ENCODE measurements at places on chromosomes 5 and 9.

DNA sequence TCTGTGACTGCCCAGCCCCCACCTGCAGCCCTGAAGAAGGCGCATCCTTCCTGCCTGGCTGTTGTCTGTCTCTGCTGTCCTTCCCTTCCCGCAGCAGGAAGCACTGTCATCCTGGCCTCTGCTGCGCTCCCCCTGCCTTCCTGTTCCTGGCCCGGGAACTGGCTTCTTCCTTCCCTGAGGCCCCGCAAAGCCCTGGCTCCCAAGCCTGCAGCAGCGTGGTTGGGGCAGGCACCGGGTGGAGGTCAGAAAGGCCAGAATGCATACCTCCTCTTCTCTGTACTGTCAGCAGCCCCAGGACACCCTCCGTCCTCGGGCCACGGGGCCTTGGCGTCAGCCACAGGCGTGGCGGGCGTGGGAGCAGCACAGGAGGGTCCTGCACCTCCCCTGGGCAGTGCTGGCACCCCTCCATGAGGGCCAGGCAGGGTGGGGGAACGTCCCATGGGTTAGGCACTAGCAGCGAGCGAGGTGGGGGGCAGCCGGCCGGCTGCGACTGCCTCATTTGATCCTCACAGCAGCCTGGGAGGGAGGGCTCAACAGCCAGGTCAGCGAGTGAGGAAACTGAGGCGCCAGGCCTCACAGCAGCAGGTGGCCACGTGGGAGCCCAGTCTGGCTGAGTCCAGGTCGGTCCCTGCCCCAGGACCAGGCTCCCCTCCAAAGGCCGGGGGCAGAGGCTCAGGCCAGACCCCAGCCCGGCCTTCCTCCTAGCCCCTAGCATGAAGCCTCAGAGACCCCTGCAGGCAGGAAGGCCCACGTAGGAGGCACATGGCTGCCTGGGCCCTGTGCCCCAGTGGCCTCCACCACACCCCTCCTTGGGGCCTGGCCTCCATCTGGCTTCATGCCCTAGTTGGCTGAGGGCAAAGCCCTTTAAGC is 9.4 kb downstream of the FLT4 start:
- DNase-seq: peak; percentile 27

GRCh38 chr5:150411245-150411979 is 1.3 kb downstream of the CD74 start:
- DNase-seq: no peak

DNA sequence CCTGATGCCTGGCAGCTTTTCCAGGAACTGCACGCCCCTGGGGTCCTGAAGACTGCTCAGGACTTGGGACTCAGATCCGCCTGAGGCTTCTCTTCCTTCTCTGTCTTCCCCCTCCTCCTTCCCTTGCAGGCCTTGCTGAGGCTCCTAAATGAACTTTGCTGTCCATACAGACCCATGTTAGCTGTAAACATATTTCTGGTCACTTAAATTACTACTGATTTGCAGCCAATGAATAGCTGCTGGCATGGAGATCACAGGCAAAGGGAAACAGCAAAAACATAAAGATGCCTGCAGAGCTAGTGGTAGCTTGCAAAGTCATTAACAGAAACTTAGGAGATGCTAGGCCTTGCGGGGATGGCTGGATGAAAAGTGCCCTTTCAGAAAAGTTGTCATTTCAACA is 261.9 kb downstream of the GADD45G start:
- DNase-seq: no peak

DNA sequence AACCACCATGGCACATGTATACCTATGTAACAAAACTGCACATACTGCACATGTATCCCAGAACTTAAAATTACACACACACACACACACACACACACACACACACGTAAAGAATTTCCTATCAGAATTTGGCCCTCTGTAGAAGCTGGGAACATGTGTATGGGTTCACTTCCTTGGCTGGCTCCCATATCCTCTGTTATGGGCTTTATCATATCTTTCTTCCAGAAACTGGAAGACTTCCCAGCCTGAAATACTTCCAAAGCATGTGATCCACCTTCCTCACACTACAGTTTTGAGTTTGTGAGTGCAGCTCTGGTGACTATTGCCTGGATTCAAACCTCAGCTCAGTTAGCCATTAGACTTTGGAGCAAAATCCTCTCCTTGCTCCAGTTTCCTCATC is 78.6 kb upstream of the GDNF start:
- DNase-seq: no peak

DNA sequence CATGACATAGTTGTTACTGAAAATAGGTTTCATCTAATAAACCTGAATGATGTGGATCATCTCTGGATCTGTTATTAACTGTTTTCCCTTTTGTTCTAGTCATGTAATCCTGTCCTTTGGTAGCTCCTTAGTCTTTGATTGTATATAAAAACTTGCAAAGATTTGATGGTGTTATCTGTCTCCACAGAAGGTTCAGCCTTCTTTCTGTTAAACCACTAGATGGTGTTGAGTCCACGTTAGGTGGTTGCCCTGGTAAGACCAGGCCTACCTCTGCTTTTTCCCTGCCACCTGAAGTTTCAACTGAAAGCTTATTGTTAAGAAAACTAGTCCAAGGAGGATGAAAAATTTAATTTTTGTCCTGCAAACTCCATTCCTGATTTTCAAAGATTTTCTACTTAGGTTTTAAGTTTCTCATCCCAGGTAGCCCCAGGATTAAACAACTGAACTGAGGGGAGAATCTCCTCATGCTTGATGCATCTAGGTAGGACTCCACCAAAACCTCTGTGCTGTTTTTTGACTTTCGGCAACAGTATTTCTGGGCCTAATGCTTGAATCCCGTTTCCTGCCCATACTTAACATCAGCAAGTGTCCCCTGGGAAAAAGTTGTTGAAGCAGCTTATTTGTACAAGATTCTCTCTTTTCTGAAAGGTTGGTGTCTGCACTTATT is 68.5 kb downstream of the RICTOR start:
- DNase-seq: no peak

- DNase-seq: no peak
Measured at GRCh38 chr5:54659700-54660131, 142.2 kb downstream of the SNX18 start.

DNA sequence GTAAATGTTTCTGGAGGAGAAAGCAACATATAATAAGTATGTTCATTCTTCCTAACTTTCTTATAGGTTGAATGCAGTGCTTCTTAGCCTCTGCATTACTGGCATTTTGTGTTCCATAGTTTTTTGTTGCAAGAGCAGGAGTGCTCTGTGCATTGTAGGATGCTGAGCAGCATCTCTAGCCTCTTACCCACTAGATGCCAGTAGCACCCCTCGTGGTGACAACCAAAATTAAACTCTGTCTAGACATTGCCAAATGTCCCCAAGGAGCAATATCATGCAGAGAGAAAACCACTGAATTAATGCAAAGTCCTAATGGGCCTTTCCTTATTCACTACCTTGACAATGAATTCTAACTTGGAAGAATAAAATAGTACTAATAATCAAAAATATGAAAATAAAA is 147.0 kb downstream of the GLIS3 start:
- DNase-seq: no peak

DNA sequence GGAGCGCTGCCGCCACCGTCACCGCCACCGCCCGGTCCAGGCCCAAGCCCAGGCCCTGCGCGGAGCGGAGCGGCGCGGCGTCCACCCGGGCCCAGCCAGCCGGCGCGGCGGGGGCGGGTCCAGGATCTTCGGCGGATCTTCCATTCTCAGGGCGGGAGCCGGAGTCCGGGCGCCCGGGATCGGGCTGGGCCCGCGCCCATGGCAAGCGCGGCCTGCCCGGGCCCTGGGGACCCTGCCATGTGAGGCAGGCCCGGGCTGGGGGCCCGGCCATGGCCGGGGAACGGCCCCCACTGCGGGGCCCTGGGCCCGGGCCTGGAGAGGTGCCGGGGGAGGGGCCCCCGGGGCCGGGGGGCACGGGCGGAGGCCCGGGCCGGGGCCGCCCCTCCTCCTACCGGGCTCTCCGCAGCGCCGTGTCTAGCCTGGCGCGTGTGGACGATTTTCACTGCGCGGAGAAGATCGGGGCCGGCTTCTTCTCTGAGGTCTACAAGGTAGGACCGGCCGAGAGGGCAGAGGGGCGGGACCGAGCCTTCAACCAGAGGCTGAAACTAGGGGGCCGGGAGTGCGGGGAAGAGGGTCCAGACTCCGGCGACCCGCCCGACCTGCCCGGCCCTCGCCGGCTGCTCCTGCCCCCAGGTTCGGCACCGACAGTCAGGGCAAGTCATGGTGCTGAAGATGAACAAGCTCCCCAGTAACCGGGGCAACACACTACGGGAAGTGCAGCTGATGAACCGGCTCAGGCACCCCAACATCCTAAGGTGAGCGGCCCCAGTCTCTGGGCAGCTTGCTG is 482 bp downstream of the TESK1 start:
- peak; percentile 28 for DNase-seq

GRCh38 chr5:963673-964531 is 44.7 kb upstream of the NKD2 start:
- peak; percentile 35 for DNase-seq

GRCh38 chr9:91558879-91559278 is 135.2 kb upstream of the NFIL3 start:
- no peak for DNase-seq

DNA sequence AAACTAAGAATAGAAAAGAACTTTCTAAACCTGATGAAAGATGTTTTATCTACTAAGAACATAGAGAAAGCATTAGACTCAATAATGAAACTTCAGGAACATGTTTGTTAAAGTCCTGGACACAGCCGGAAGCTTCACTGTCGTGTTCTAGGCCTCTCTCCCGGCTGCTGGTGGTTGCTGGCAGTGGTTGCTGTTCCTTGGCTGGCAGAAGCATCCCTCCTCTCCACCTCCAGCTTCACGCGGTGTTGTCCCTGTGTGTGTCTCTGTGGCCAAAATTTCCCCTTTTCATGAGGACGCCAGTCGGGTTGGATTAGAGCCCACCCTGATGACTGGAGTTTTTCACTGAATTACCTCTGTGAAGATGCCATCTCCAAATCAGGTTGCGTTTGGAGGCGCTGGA is 6.5 kb upstream of the MED10 start:
- no peak for DNase-seq

GRCh38 chr5:116370886-116371285 is 203.7 kb downstream of the SEMA6A start:
- peak; percentile 23 for DNase-seq

DNA sequence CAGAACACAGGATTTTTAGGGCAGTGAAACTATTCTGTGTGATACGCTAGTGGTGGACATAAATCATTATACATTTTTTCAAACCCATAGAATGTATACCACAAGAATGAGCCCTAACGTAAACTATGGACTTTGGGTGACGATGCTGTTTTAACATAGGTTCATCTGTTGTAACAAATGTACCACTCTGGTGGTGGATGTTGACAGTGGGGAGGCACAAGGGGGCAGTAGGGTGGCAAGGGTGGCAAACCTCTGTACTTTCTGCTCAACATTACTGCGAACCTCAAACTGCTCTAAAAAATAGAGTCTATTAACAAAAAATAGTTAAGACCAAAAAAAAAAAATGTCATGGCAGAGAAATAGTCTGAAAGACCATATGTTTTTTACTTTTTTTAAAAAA is 9.1 kb upstream of the MVB12B start:
- DNase-seq: peak; percentile 34

DNA sequence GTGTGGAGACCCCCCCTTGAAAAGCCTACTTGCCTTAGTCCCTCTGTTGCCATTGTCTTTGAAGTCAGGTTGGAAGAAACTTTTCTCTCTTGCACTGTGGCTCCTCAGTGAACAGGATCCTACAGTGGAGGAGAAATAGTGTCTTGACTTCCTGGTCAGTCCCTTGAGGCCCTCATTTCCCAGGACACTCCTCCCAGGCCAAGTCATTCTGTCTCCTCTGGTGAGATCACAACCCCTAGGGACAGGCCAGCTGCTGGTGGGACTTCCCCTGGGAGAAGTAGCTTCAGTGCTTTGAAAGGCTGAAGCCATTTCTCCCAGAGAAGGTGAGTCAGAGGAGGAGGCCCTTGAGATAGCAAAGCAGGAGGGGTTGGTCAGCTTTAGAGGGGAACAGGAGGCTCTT is 10.1 kb upstream of the GRIA1 start:
- no peak for DNase-seq

DNA sequence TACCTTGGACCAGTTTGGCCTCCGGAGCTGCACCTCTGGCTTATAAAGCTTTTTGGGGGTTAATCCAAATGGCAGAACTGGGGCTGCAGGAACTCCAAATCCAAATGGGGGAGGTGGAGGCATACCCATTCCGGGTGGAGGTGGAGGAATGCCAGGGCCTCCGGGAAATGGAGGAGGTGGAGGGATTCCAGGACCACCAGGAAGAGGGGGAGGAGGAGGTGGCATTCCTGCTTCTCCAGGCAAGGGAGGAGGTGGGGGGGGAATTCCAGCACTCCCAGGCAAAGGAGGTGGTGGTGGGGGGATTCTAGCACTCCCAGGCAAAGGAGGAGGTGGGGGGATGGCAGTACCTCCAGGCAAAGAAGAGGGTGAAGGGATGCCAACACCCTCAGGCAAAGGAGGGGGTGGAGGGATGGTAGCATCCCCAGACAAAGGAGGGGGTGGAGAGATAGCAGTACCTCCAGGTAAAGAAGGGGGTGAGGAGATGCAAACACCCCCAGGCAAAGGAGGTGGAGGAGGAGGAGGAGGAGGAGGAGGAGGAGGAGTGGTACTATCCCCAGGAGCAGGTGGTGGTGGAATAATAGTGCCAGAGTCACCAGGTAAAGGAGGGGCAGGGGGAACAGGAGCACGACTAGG is 45.2 kb downstream of the DIAPH1 start:
- DNase-seq: no peak

DNA sequence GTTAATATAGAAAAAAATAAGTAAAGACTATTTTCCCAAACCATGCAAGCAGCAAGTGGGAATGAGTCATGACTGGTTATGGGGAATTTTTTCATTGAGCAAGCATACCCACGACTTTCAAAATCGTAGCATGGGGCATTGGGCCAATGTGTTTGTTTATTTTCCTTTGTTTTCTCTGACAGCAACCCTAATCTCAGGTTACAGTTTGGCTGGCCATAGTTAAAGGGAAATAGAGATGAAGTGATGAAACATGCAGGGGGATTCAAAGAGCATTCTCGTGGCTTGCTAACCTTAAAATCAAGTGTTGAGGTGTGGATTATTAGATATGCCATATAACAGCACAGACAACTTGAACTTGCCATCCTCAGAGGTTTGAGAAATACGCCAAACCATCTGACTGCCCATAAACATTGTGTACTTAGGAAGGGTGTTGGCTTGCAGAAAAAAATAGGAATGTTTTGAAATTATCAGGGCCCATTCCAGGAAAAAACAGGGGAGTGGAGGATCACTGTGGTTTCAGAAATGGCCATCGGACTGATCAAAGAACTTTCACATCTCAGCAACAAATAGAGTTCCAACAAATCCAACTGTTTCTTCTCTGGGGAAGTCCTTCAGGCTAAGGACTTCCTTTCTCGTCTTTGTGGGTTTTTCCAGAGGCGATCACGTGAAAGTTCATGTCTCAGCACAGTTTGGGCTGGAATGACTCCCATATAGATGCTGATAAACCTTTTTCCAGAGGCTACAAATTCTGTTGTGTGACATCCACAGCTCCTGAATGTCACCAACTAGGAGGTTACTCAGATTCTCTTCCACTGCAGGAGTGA is 259.1 kb downstream of the SYK start:
- DNase-seq: peak; percentile 91

GRCh38 chr5:13987843-13988464 is 43.5 kb upstream of the DNAH5 start:
- peak; percentile 67 for DNase-seq

- DNase-seq: no peak
Measured at GRCh38 chr5:151678713-151679112, 8.0 kb downstream of the SPARC start.

All from Daoy (cell line).